ENCODE measurements at places on chromosomes 7 and 10. TPM values are rescaled to one million over a fixed set of nuclear protein-coding genes. Genes with fewer than 3 reads are reported as not detected.

DNA sequence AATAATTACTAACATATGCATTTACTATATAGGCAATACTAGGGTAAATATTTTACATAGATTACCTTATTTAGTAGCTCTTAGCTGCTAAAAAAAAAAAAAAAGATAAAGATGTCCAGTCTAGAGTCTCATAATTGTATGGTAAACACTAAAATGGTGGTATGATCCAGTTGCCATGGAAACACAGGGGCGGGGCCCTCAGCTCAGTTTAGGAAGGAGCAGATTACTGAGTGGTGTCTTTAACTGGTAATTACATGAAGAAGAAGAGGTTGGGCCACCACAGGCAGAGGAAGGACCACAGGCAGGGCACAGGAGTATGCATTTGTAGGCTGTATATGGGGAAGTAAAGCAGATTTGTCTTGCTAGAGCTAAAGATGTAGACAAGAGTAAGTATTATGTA, 43.7 kb downstream of the ITGB8 start:
- H3K36me3 ChIP-seq: no peaks in the 10 kb centered on the region
- H3K4me1 ChIP-seq: no peaks in the 10 kb centered on the region
- no peak overlapping the region for H3K4me3 ChIP-seq
- no peak for DNase-seq
- H3K27me3 ChIP-seq: no peaks in the 10 kb centered on the region

Gene MICALL2
- total RNA-seq: 9.4 TPM

GRCh38 chr7:67595431-67596180, 599.0 kb downstream of the TYW1 start:
- no peaks in the 10 kb centered on the region for H3K27me3 ChIP-seq
- no peak overlapping the region for H3K4me3 ChIP-seq
- H3K36me3 ChIP-seq: no peaks in the 10 kb centered on the region
- no peaks in the 10 kb centered on the region for H3K4me1 ChIP-seq

Gene PPP1R17
- not detected for total RNA-seq

Gene GSAP
- total RNA-seq: 6.4 TPM

GRCh38 chr10:34768261-34768971, 46.7 kb downstream of the PARD3 start:
- H3K36me3 ChIP-seq: no peaks in the 10 kb centered on the region
- H3K4me1 ChIP-seq: peaks cover 39% of the 10 kb centered on the region
- peak; percentile 74 for DNase-seq
- no peaks in the 10 kb centered on the region for H3K27me3 ChIP-seq
- H3K27ac ChIP-seq: no peak overlapping the region
